ENCODE measurements at places on chromosomes 3 and 15.
A peak's percentile ranks its signal among the peaks of the same experiment; 100 is the strongest.

GRCh38 chr3:190692256-190692655, 170.2 kb downstream of the GMNC start:
- DNase-seq, result no peak

DNA sequence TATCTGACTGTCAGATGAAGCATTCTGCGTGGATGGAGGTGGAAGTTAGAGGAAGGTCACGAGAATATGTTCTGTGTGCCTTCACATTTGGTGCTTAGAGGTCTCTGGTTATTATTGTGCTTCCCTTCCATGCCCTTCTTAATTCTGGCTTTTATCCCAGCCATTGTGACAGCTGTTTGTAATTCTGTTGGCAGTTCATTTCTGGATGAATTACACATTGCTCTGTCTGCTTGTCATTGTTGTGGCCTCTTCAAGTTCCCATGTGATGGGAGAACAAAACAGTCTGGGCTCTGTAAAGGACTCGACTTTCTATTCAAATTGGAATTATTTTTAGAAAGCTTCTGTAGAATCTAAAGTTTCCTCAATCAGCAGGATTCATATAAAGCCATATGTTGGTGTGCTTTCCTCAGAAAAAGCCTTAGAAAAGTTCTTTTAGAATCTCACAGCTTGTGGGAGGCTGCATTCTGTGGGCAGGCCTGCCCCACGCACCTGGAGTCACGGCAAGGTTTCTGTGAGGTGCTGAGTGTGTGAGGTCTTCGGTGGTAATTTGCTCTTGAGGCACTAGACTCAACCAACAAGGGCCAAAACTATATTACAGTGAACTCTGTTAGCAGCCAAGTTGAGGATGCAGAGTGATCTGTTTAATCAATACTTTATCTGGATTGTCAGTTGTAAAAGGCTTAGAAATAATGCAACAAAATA, 397.4 kb upstream of the AZI2 start:
- DNase-seq, result no peak

DNA sequence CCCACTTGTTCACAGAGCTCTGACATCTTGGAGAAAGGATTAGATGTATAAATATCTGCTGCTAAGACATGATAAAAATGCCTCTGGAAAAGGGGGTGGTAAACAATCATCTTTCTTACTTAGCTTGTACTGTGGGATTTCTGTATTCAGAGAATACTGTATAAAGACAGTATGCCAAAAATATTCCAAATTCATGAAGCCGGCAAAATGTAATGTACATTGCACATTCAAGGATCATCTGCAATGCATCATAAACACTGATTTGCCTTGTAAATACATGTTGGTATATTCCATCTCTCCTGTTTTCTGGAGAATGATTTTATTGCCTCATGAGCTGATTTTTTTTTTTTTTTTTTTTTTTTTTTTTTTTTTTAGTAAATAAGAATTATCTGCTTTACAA, 355.3 kb downstream of the ROBO1 start:
- DNase-seq, result no peak

- peak; percentile 1 for DNase-seq
Measured at GRCh38 chr15:98177966-98178592, 217.6 kb downstream of the ARRDC4 start.

DNA sequence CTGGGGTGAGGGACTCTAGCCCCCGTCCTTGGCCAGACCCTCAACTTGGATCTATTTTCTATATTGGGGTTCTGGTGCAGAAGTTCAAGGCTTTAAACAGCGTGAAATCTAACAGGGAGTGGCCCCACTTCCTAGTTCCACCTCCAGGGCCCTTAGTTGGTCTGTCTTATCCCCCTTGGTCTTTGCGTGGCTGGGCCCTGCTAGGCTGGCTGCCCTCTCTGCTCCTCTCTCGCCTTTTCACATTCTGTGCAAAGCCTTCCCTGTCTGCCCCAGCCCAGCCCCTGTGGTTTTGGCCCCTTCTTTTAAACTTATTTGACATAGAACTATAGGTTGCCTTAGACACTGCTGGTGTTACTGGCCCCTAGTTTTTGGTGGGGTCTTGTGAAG, 5.6 kb downstream of the PPCDC start:
- DNase-seq, result no peak

DNA sequence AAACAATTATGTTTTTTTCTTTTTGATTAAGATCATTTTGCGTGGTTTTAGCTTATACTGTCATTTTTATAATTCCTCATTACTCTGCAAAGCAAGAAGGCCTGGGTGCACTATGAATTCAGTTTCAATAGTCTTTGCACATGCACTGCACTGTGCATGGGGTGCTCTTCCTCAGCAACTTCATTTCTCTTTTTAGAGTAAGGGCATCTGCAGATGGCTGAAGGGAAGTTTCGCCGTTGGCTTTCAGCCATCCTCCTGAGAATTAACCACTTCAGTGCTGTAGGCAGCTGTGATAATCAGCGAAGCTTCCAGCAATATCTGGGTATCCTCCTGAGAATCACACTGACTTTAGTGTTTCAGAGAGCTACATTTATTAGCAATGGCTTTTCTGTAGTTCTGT, 284.8 kb downstream of the GBE1 start:
- no peak for DNase-seq

GRCh38 chr3:185021256-185021655, 131.6 kb downstream of the C3orf70 start:
- DNase-seq, result no peak

GRCh38 chr15:31768055-31768454, 262.3 kb upstream of the CHRNA7 start:
- no peak for DNase-seq

DNA sequence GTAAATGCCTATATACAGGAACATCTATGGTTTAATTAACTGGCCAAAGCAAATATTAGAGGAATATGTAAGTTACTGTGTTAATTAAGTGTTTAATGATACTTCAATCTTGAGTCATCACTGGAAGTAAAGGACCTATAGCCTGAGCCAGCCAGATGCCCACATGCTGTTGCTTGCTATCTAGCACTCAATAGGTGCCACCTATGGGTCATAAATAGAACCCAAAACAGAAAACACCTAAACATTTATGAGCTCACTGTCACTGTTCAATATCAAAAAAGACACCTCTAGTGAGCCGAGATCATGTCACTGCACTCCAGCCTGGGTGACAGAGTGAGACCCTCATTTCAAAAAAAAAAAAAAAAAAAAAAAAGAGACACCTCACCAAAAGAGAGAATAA, 48.4 kb upstream of the IP6K2 start:
- no peak for DNase-seq

All from stimulated activated CD8-positive, alpha-beta memory T cell treated with anti-CD3 and anti-CD28 coated beads, Interleukin-12 subunit alpha, Interleukin-12 subunit beta, amount 100 ng/mL, for 4 hours (primary cell).